ENCODE measurements at places on chromosomes 5 and 9. TPM values are rescaled to one million over a fixed set of nuclear protein-coding genes. Genes with fewer than 3 reads are reported as not detected.
A peak's percentile ranks its signal among the peaks of the same experiment; 100 is the strongest.

The SLC23A1 gene
- not detected for total RNA-seq

DNA sequence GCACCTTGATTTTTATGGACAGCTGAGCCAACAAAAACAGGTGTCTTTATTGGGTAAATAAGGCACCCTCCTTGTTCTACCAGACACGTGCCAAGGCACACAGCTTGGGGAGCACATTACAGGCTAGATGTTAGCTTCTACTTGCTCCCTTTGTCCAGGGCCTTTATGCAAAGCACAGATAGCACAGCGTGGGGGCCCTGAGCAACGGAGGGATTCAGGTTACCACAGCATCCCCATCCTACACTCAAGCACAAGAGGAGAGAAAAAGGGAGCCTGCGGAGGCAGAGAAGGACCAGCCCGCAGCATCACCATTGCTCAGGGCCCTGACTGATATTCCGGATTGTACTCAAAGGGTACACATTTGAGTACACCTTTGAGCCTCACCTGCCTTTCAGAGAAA is 181.7 kb upstream of the KIF2A start:
- no peak for DNase-seq

DNA sequence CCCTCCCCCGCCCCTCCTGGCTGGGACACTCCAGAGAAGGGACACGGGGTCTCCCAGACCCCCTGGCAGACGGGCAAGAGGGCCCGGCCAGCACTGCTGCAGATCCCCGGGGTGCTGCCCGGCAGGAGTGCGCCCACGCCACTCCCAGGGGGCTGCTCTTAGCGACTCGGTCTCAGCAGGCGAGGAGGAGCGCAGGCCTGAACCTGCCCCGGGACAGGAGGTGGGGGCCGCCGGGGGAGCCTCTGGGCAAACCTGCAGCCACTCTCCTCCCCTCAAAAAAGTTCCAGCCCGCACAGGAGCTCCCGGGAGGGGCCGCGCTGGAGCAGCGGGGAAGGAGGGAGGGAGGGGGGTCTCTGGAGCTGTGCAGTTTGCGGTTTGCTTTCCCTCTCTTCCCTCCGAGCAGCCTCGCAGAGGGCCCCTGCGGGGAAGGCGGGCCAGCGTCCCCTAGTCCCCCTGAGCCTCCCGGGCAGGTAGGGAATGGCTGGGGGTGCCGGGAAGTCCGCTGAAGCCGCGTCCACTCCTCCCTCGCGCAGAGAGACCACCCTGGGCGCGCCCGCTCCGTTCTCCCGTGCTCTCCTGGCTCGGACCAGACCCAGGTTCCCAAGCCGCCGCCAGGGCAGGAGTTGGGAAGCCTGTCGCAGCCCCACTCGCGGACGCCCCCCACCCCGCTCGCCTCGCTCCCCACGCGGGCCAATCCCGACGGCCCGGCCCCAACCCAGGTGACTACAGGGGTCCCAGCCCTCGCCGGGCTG is 44.2 kb downstream of the NACC2 start:
- DNase-seq = no peak

The PCDHGB4 gene
- 10.2 TPM for total RNA-seq

The TLX3 gene
- not detected for total RNA-seq

- no peak for DNase-seq
Observed at GRCh38 chr9:131887680-131888079, 147.8 kb upstream of the RAPGEF1 start.

DNA sequence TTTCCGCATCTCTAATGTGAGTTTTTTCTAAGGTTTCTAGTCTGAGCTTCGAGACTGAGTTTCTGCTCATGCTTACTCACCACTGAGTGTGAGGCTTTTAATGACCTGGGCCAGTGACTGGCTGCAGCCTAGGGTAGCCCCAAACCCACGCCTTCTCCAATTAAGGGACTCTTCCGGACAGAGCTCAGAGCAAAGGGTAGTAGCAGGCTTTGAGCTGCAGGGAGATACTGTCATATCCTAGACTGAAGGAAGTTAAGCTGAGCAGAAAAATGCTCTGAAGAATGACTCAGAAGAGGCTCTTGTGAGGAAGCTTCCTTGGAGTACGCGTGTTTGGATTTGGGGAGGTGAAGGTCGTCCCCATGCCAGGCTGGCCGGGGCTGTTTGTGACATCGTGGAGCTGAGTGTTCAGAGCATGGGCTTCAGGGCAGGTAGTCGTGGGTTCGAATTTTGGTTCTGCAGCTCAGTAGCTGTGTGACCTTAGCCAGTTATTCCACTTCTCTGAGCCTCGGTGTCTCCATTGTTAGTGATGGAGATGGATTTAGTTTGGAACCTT is 3.5 kb downstream of the USP20 start:
- peak; percentile 95 for DNase-seq

DNA sequence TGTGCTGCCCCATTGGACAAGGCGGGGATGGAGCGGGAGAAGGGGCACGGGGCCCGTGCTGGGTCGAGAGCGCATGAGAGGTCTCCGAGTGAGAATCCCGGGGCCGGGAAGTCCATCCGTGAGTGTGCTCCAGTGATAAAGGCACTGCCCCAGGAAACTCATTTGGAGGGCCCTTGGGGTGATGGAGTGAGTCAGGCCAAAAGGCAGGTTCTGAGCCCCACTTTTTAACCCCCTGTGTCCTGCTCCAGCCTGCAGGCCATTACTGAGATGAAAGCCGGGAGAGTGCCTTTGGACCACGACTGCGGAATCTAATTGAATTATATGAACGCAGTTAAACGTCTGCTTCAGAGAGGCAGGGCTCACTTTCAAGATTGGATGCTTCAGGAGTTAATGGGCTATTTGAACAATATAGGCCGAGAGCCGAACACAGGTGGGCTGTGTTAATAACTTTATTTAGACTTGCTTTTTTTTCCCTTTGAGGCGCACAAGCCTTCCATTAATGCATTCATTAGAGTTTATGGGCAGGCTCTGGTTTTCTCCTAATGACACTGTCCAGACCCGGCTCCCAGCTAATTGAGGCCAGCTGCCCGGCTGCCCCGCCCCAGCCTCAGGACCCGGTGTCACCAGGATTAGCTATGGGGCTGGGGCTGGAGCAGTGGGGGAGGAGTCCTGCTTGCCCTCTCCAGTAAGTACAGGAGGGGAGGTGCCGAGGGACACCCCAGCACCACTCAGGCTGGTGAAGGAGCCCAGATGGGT is 79.1 kb upstream of the LMX1B start:
- no peak for DNase-seq

DNA sequence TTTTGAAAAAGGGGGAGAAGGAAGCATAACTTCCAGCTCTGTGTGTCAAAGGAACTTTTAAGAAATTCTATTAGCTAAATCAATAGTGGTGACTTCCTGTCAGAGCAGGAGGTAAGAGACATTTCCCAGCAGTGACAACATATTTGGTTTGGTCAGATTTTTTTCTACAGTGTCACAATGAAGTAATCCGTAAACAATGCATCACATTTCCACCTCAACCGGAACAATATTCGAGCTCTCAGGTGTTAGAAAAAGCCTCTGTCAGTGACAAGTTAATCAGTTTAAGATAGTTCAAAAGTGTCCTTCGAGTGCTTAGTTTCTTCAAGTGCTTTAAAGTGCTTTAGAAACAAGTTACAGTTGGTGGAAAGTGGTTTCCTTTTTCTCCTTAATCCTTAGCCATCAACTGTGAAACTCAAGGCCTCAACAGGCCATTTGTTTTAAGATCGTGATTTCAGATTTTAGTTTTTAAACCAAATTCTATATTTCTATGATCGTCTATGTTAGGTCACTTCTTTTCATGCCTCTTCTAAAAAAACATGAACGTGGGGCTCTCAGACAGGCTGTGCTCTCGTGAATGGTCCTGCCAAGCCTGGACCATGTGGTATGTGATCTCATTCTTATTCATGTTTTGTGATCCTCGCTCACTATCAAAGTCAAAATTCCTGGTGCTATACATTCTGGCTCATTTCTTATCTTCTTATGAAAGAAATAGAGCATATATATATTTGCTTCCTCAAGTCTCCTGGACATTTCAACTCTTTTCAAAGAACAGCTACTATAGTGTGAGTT is 181.9 kb upstream of the HMHB1 start:
- peak; percentile 54 for DNase-seq

The LCN9 gene
- total RNA-seq = not detected

- no peak for DNase-seq
Observed at GRCh38 chr5:150655221-150655620, 5.8 kb upstream of the MYOZ3 start.

- DNase-seq = no peak
Observed at GRCh38 chr9:4024281-4024777, 275.5 kb downstream of the GLIS3 start.

The LAMC3 gene
- total RNA-seq = 0.13 TPM

- no peak for DNase-seq
Observed at GRCh38 chr9:134188386-134189144, 24.2 kb upstream of the RNU6ATAC start.

GRCh38 chr5:145818604-145819003 is 16.5 kb downstream of the PRELID2 start:
- DNase-seq = no peak

DNA sequence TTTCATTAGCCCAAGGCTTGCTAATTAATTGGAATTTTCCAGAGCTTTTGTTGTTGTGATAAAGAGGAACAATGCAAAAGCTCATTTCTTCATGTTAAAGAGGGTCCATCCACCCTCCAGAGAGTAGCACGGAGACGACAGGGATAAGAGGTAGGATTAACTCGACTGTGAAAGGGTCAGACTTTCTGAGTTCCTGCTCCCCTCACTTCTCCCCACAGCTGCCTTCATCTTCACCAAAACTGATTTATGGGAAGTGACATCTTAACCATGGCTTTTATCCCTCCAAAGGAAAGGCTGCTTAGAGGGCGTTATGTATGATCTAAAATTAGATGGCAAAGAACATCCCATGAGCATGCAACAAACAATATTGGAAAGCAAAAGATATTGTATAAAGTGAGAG is 135.5 kb downstream of the GLIS3 start:
- no peak for DNase-seq

- no peak for DNase-seq
Observed at GRCh38 chr5:138755084-138755748, 2.0 kb downstream of the CTNNA1 start.

The BTNL8 gene
- total RNA-seq = 0.18 TPM

DNA sequence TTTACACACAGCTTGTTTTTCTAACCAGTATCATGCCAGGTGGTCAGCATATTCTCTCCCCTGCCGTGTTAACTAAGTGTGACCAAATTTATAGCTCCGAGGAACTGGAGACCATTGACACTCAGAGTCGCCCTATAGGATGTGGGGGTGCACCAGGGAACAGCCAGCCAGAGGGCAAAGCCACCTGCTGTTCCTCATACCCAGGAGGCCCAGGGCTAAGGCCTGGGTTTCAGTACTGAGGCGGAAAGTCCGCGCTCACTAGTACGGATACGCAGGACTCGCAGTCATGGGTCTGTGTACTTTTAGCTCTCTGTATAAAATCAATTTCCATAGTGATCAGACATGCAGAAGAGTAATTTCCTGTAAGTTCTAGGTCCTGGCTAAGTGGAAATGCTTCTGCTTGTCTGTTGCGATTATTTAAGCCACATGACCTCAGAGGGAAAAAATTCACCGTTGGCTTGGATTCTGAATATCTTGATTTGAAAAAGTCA is 247.0 kb downstream of the AOPEP start:
- no peak for DNase-seq

DNA sequence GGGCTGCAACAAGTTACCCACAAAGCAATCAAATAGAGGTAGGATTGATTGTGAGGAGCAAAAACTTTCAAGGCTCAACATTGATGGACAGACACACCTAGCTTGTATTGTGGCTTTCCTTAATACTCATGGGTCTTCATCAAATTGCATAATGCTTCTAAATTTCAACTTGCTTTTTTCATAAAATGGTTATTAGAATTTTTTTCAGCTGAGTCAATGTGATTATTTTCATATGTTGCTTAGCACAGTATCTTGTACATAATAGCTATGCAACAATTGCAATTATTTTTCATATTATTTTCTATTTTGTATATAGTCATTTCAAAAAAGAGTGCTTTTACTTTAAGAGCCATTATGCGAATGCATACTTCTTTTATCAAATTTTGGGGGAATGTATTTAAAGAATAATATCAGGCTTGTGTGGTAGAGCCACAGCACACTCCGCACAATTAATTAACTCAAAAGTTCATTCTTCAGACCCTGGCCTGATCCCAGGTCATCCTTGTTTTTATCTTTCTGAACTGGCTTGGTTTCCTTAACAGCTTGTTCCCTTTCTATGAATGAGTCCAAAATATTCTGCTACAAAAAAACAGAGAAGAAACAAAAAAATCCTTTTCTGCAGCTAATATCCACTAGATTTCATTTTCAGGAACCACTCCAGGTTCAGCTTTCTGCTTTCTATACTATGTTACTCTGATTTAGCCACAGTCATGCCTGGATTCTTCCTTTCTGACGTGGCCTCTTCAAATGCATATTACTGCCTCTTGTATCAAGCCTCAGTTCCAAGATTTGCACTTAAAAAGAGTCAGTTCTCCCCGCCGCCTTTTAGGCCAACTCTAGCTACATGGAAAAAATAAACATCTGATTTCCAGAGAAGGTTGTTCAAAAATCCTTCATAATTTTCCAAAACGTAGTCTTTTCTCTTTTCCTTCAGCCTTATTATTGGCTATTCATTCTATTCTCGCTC is 45.3 kb upstream of the CDH9 start:
- DNase-seq = no peak

DNA sequence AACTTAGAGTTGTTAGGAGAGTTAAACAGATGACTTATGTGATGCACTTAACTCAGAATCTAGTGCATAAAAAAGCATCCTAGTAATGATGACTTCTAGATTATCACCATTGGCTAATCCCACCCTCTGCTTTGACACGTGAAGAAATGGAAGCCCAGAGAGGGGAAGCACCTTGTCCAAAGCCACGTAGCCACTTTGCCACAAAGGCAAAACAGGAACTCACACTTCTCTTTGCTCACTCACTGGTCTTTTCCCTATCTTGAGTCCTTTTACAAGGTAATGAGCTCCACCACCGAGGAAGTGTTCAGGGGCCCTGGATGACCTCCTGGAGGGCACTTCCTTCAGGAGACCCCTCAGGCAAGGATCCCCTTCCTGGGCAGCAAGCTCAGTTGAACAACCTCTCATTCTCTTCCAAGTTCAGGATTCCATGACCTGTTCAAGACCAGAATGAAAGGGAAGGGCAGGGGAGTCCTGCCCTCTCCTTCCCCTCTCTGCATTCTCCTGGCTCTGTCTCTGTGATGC is 89.7 kb downstream of the HRH2 start:
- DNase-seq = no peak

The IL5 gene
- not detected for total RNA-seq

DNA sequence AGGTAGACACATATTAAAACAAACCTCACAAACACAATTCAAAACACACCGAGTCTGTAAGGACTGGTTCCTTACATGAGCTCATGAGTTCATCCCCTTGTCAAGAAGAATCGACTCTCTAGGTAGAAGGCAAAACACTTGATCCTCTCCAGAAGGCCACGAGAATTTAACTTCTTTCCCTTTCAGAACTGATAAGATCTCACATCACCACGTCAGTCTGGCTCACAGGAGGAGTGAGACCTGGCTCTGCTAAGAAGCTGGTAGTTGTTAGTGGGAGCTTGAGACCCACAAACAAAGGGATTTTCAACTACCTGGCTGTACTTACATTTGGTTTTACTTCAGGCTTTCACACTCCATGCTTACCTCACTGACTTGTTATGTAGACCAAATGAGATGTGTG is 459.2 kb downstream of the ARHGEF28 start:
- DNase-seq = no peak

The LECT2 gene
- total RNA-seq = not detected

The CSF2 gene
- total RNA-seq = not detected

The CCL27 gene
- total RNA-seq = not detected

GRCh38 chr9:109491590-109491989 is 6.5 kb downstream of the PTPN3 start:
- no peak for DNase-seq

Measured in HT1080 (cell line).